Caco-2 (cell line): ENCODE measurements at places on chromosomes 7 and 10.

DNA sequence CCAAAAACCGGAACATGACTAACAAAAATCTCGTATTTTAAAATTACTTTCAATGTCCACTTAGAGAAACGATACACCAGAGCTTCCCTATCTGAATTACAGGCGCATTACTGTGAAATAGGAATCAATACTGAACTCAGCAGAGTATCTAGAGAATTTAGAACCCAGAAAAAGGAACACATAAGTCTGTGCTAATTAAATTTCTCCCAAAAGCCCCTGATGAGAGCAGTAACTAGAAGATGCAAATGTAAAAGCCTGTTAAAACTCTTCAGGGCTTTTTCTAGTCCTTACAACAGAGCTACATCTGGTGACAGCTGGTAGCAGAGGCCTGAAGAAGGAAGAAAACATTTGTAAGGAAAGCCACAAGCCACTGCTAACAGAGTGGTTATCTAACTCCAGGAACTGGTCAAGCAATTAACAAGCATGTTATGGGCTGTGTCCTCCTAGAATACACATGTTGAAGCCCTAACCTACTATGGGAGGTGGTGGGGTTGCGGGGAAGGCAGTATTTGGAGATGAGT is 24.2 kb downstream of the ITIH5 start:
- no peak for DNase-seq

DNA sequence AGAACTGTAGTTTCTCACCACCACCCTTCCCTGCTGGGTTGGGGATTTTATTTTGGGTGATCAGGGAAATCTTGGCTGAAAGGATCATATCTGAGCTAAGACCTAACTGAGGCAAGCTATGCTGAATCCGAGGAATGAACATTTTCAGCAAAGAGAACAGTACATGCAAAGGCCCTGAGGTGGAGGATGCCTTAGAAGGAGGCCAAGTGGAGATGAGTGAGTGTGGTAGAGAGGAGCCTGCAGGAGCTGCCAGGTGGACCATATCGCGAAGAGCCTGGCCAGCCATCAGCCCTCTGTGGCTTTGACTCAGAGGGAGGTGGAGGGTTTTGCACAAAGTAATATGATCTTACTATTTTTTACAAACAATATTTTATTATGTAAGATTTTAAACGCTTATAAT is 1.6 kb upstream of the RASGEF1A start:
- no peak for DNase-seq

DNA sequence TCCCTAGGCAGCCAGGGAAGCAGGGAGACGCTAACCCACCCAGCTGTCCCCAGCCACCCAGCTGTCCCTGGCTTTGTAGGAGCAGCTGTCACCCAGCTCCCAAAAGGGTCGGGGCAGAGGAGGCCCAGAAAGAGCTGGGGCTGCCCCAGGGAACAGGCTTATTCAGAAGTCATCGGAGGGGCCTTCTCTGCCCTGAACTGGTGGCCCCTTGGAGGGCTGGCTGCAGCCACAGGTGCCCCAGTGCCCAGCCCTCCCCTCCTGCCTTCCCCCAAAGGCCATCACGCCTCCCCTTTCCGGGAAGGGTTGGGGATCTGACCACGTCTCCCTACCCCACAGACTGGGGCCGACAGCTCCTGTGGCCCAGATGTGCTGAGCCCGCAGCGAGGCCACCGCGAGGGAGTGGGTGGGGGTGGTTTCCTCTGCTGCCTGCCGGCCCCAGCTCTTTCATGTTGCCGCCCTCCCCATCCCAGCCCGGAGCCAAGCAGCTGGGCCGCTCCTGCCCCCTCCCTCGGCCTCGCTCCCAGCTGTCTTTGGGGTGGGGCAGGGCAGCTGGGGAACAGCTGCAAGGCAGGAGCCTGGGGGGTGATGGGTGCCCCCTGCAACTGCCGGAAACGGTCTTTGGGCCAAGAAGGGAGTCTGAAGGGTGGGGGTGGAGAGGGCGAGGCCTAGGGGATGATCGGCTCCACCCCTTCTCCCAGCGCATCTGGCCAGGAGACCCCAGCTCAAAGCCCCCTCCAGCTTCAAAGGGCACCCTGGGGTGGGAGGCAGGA is 16.8 kb downstream of the TRIM8 start:
- no peak for DNase-seq

- peak; percentile 69 for DNase-seq
Observed at GRCh38 chr7:3922175-3922635, 621.2 kb downstream of the SDK1 start.
